ENCODE measurements at places on chromosomes 4 and X.

GRCh38 chrX:132704769-132705168 lies 215.9 kb upstream of the MBNL3 start:
- no peaks in the 10 kb centered on the region for H3K36me3 ChIP-seq
- no peaks in the 10 kb centered on the region for H3K4me1 ChIP-seq
- H3K27ac ChIP-seq = no peak overlapping the region
- no peak overlapping the region for H3K4me3 ChIP-seq

GRCh38 chr4:140057701-140058100 lies 96.3 kb downstream of the MAML3 start:
- peak overlapping the region; percentile 0 for H3K4me3 ChIP-seq
- peaks cover 45% of the 10 kb centered on the region for H3K4me1 ChIP-seq
- H3K27me3 ChIP-seq = peaks cover 19% of the 10 kb centered on the region
- peak overlapping the region; percentile 82 for H3K27ac ChIP-seq
- DNase-seq = no peak

DNA sequence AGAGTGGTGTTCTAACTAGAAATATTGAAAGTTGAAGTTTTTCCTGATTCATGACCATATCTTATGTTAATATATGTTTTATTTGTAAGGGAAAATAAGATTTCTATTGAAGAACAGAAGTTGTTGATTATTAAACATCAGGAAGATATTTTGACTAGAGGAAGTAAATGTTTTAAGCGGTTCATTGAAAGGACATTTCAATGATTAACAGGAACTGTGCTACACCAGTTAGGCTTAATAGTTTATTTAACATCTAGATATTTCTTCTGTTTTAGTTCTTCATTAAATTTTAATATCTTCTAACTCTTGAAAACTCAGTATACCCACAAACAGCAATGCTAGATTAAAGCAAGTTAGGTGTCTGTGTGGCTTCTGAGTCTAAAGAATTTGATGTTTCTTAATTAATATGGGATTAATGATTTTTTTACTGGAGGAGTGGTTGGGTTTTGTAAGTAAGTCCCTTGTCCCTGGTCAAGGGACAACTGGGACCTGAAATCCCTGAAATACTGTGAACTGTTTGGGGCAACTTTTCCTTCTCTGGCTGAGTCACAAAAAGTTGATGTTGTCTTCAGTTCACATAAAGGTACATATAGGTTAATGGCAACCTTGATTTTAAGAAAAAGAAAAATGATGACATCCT lies 42.9 kb upstream of the CYP4V2 start:
- no peaks in the 10 kb centered on the region for H3K36me3 ChIP-seq
- no peak overlapping the region for H3K27ac ChIP-seq
- peaks cover 46% of the 10 kb centered on the region for H3K27me3 ChIP-seq
- no peak overlapping the region for H3K4me3 ChIP-seq
- peaks cover 11% of the 10 kb centered on the region for H3K4me1 ChIP-seq

DNA sequence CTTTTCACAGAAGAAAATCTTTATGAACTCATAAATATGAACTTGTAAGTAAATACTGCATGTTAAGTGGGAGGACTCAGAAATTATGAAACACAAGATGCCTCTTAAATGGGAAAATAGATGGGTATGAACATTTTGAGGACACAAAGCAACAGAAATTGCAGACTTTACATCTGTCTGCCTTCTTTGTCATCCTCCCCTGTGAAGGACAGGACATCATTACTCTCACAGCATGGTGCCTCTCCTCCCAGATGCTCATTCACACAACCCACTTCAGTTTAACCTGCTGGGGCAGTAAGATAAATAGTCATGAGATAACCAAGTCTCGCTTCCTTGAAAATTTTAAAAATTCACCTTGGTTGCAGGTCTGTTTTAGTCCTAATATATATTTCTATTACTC lies 144.5 kb downstream of the APBB2 start:
- H3K27ac ChIP-seq = no peak overlapping the region
- DNase-seq = no peak
- H3K27me3 ChIP-seq = peaks cover under 1% of the 10 kb centered on the region
- no peak overlapping the region for H3K4me3 ChIP-seq

DNA sequence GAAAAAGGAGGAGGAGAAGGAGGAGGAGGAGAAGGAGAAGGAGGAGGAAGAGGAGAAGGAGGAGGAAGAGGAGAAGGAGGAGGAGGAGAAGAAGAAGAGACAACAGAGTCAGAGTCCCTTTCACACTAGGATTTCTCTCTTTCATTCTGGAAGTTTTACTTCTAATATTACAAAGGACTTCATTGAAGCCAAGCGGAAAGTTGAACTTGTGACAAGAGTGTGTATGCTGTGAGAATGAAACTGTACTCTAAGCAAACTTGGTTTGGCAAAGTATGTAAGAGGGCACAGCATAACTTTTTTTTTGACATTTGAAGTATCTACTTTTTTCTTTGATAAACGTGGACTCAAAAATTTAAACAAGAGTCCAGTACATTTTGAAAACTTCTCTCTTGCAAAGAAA lies 48.0 kb downstream of the CXCL8 start:
- H3K4me1 ChIP-seq = no peaks in the 10 kb centered on the region
- peaks cover 8% of the 10 kb centered on the region for H3K27me3 ChIP-seq
- no peak overlapping the region for H3K27ac ChIP-seq
- no peak overlapping the region for H3K4me3 ChIP-seq

DNA sequence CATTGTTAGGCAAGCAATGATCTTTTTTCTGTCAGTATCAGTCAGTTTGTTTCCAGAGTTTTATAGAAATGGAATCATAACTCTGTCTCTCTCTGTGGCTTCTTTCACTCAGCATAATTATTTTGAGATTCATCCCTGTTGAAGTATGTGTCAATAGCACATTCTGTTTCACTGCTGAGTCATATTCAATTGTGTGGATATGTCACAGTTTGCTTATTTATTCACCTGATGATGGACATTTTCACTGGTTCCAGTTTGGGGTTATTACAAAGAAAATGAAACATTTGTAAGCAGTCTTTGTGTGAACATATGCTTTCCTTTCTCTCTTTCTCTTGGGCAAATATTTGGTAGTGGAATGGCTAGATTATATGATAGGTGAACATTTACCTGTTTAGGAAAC lies 10.2 kb upstream of the ZNF718 start:
- H3K4me3 ChIP-seq = no peak overlapping the region
- H3K36me3 ChIP-seq = peaks cover 6% of the 10 kb centered on the region
- H3K27ac ChIP-seq = no peak overlapping the region
- peaks cover 8% of the 10 kb centered on the region for H3K27me3 ChIP-seq

DNA sequence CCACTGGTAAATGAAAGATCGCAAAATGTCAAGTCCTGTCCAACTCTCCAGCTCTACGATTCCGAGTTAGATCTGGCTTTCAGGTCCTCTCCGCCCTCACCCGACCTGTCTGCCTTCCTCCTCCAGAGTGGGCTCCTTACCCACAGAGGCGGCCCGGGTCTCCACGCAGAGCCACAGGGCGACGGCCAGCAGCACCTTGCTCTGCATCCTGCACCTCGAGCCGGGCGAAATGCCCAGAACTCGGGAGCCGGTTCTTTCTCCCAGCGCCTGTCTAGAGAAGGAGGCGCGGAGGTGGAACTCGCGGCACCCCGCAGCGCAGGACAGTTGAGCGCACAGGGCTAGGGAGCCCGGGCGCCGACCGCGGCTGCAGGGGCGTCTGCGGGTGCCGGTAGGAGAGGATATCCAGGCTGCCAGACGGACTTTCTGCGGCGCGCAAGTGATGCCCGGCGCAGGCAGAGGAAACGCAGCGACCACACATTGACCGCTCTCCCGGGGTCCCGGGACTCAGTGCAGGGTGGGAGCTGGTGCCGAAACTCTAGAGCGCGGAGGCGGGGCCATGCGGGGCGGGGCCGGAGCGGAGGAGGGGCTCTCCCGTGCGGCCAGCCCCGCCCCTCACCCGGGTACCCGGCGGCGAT lies at the start of gene KDR:
TSS of gene KDR (minus strand) at position 509 of the 635 bp plus-strand sequence. CDS start at position 207, 302 bp downstream.
- no peaks in the 10 kb centered on the region for H3K36me3 ChIP-seq
- no peak within 1 kb of the TSS for H3K4me3 ChIP-seq
- H3K27ac ChIP-seq = no peak within 1 kb of the TSS
- no peak for DNase-seq
- peaks cover 30% of the 10 kb centered on the region for H3K27me3 ChIP-seq

Data from activated B cell treated with CpG ODN at 0.5 μM for 24 hours (primary cell).